ENCODE measurements at places on chromosomes 4 and X.

DNA sequence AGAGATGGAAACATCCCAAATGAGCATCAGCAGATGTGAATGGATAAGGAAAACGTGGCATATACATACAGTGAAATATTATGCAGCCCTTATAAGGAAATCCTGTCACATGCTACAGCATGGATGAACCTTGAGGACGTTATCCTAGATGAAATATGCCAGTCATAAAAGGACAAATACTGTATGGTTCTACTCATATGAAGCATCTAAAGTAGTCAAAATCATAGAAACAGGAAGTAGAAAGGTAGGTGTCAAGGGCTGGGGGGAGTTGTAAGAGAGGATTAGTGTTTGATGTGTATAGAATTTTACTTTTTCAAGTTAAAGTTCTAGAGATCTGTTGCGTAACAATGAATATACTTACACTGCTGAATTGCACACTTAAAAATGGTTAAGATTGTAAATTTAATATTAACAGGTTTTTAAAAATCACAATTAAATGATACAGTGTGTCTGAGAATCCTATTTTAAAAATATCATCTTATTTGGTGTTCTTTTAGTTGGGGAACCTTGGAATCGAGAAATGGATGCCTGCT is 58.5 kb downstream of the KDM6A start:
- no peak for DNase-seq

DNA sequence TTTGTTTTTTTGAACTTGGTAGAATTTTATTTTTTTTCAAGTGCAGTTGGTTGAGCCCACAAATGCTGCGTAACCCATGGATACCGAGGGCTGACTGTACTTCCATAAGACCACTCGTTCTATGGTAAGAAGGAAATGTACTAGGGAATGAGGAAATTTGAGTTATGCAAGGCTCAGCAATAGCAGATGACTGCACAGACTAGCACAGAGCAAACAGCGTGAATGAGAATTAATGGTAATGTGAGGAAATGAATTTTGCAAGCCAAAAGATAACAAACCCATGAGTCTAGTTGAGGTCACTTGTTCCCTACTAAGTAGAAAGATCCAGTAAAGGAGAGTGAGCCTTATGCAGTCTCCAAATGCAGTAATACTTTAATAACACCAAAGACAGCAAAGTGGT is 17.4 kb downstream of the GSPT2 start:
- no peak for DNase-seq

- DNase-seq, result no peak
These were observed 279.6 kb upstream of the EDA2R start for GRCh38 chrX:66918511-66918910.

GRCh38 chr4:57065730-57066482 is 44.3 kb downstream of the IGFBP7 start:
- DNase-seq, result peak; percentile 62

- DNase-seq, result no peak
These were observed 2.6 kb downstream of the PGK1 start for GRCh38 chrX:78106651-78106986.

- DNase-seq, result no peak
These were observed 96.8 kb upstream of the FRAS1 start for GRCh38 chr4:77960367-77960766.

DNA sequence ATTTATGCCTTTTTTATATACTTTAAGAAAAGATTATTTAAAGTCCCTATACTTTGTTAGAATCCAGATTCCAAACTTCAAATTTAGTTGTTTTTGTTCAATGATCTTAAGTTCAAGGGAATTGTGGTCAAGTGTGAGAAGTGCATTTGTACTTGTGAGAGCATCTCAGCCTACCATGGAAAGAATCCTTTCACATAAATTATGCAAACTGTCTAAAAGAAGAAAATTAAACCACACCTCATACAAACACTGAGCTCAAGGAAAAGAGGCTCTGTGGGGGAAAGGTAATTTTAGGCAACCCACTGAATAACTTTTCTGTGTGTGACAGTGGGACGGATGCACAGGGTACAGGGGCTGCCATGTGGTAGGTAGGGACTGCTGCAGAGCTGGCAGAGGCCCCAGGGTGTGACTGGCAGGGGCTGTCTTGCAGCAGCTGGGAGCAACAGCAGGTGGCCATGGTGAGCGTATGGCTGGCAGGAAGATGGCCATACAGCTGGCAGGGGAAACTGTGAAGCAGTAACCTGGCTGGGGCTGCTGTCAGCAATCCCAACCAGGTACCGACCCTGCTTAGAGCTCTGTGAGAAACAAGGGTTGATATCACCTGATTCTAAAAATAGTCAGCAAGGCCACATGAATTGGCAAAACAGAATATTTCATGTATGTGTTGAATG is 130.6 kb downstream of the UGT8 start:
- DNase-seq, result no peak
